Activated CD4-positive, alpha-beta T cell treated with anti-CD3 and anti-CD28 coated beads for 24 hours (primary cell): ENCODE measurements at places on chromosomes 7 and 10.
A peak's percentile ranks its signal among the peaks of the same experiment; 100 is the strongest.

DNA sequence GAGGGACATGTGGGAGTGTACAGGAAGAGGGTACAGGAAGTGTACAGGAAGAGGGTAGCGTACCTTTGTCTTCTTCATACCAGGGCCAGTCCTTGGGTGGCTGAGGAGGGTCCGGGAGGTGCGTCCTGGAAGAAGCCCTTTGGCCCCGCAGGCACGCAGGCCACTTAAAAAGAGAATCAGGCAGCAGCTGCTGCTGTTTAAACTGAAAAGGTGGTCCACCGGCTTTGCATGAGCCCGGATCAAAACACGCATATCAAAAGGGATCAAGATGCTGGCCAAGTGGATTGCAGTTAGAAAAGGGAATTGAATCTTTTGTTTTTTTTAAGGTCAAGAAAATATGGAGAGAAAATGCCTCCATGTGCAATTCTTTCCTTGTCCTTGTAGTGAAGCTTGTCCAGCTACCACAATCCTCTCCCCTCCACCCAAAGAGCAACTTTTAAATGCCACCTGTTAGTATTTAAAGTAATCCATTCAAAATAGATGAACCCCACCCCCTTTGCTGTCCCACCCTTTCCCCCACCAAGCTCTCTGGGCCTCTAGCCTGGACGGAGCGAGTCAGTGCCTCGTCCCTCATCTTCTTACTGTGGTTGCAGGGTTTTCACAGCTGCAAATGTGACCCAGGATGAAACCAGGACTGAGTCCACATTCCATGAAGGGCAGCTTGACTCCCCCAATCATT lies 142.8 kb downstream of the GLCCI1 start:
- DNase-seq, result no peak

- DNase-seq, result no peak
Observed at GRCh38 chr7:117036053-117036669, 82.9 kb downstream of the ST7 start.

GRCh38 chr7:67484244-67484751 lies 487.7 kb downstream of the TYW1 start:
- no peak for DNase-seq

DNA sequence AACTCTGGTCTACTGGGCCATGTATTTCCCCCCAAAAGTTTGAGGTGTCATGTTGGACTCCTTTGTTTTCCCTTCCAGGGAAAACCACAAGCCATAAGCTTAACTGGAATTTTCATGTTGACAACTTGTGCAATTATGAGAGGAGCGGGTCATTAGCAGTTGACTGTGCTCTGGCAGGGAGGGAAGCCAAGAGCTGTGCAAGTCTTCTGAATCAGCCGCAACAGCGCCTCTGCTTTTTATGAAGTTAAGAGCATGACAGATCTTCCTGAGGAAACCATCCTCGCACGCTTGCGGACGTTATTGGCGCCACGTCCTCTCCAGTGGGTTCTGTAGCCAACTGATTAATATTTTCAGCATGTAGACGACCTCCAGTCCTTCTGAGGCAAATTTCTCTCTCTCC lies 148.7 kb upstream of the MKI67 start:
- no peak for DNase-seq

- DNase-seq, result no peak
Observed at GRCh38 chr10:44064317-44064716, 320.6 kb downstream of the CXCL12 start.

DNA sequence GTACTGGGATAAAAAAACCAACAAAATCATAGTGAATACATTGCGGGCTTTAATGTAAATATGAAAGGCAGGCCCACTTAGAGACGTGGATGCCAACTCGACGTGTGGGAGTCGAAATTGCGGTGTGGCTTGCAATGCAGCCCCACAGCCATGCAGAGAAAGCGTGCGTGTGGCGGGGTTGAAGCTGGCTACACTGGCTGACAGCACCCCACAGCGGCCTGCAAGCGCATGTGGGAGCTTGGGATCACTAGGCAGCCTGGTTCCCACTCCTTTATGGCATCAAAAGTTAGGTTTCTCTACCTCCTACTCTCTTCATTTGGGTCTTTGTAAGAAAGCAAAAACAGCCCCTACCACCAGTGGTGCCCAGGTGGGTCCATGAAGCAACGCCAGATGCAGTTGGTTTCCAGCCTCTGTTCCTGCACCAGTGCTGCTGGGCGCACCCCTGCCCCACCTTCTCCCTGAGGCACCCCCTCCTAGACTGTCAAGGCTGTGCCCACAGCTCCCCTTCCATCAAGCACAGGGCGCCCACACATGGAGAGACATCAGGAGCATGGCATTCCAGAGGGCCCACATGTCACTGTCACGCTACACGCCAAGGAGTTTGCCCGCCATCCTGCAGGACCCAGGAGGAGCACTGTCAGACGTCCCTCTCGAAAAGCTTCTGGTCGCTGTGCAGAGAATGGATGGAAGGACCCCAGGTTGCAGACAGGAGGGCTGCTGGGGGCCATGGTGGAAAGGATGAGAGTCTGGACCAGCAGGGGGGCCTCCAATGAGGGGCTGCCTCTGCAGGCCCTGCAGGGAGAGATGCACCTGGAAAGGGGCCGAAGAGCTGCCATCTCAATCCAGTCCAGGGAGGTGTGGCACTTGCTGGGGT lies 142.9 kb downstream of the PAXIP1 start:
- DNase-seq, result no peak

DNA sequence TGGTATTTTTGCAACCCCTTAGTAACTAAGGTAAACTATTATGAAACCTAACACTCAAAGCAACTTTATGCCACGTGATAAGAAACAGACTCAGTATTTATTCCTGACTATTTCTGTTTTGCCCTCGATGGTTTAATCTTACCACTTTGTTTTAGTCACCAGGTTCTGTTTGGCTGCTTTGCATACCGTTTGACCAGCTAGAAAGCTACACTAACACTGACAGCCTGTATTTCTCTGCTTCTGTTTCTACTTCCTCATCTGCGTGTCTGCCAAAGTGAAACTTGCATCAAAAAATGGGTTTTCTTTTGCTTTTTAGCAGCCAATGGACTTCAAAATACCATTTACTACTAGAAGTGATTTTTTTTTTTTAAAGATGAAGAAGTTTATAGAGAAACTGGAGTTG lies 802.5 kb downstream of the GRM8 start:
- DNase-seq, result no peak

DNA sequence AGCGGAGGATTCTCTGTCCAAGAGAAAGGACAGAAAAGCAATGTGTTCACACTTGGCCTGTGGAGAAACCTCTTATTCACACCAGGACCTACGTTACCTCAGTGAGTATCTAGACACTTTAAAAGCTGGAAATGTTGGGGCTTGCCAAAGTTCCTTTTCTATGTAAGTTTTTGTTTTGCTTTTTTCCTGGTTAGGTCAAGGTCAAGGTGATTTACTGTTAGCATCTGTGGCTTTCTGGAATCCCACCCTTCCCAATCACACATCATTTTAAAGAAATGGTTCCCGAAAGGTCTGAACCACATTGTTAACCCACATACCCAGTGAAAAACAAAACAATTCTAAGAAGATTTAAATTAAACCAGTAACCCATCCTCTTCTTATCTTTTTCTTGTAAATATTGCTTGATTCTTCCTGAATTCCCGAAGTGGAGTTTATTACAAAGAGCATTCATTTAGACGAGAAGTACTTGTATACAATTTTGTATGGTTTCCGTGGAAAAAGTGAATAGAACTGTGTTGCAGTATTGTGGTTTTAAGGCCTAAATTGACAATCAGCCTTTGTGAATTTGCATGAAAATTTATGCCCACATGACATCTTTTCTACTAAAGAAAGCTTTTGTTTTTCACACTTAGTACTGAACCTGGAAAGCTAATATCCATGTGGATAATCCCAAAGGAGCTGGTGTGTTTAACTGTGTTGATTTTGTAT lies 827.0 kb upstream of the IGFBP3 start:
- DNase-seq, result no peak

GRCh38 chr7:38323156-38323555 lies 49.7 kb upstream of the TARP start:
- no peak for DNase-seq

DNA sequence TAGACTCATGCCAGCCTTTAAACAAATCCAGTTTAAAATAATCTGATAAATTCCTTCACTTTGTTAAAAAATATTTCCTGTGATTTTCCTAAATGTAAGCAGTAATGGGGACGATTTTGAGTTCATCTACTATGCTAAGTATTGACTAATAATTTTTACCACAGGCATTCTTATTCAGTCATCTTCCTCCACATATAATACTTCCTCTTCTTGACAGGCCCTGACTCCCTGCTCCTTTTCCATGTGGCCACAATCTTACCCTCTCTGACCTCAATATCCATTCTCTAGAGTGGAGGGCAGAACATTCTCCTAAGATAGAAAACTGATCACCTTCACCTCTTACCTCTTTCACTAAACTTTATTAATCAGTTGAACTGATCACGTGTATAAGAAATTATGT lies 7.8 kb downstream of the DNAJC2 start:
- no peak for DNase-seq

DNA sequence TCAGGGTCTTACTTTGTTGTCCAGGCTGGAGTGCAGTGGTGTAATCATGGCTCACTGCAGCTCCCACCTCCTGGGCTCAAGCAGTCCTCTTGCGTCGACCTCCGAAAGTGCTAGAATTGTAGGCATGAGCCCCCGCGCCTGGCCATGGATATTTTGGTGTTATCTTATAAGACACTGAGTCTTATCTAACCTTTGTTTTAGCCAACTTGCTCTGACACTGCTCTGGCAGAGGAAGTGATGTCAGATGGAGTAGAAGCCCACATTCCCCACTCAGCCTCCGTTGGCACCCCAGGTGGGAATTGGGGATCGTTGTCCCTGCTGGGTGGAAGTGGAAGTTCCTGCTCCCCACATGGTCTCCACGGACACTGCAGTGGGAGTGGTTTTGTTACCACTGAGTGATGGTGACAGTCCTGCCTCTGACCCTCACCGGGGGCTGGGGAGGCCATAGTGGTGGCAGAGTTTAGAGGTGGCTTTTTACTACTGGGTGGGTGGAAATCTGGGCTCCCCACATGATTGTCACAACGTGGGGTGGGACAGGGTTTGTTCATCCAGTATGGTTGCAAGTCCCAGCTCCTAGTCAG lies 98.9 kb downstream of the ANKRD61 start:
- DNase-seq, result no peak

DNA sequence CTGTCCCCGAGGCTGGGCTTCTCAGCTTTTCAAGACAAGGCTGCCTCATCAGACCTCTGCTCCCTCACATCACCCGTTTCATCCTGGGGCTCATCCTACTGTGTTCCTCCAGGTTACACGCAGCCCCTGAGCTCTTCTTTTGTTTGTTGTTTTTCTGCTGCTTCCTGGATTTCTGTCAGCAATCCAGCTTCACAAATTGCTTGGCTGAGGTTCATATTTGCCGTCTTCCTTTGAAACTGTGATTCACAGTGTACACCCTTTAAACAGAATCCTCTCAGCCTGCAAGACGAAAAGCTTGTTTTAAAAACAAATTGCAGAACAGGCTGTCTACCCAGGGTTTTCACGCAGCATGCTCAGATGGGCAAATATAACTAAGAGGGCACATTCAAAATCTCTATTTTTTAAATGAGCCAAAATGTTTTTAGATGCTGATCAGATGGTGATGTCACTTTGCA lies 39.1 kb upstream of the PARD3 start:
- DNase-seq, result no peak

- DNase-seq, result no peak
Observed at GRCh38 chr10:75305675-75306074, 69.9 kb upstream of the COMTD1 start.

DNA sequence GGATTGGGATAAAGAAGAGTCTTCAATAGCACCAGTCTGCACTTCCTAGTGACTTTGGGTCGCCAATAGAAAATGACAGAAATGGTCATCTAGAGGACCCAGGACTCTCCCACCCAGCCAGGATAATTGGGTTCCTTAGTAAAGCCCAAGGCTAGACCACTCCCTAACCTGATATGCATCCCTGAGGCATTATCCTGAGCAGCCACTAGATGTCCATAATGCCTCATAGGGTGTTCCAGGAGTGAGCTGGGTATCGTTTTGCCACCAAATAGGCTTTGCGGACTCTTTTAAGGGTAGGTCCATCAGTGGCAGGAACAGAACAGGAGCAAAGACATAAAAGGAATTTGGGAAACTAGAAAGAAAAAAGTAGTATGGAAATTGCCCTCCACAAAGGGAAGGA lies 4.5 kb upstream of the LRRC4 start:
- DNase-seq, result no peak

GRCh38 chr7:43869867-43870240 lies 537 bp upstream of the MRPS24 start:
- no peak for DNase-seq

DNA sequence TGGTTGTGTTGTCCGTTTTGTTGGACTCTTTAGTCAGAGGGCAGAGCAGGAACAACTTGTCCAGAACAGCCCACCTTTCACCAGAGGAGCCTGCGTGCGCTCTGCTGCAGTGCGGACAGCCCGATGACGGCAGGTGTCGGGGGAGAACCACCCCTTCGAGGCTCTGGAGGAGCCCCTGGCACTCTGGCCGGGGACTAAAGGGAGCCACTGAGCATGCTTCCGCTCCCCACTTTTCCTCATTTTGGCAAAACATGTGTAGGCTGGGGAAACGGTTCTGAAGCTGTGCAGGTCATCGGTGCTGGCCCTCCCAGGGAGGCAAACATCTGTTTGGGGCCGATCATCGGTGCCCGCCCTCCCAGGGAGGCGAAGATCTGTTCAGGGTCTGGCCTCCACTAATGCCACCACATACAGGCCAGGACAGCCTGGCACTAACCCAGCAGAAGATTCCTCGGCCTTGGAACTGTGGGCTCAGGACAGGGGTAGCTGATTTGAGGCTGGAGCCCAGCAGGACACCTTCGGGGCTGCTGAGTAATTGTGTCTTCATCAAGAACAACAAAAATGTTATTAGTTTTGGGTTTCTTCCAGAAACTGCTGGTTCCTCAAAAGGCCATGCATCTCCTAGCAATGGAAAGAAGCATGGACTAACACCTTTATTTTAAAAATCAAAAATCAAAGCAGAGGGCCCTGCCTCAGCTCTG lies 124.4 kb upstream of the TCERG1L start:
- DNase-seq, result no peak

- no peak for DNase-seq
Observed at GRCh38 chr7:122532406-122533269, 166.3 kb downstream of the RNF133 start.

DNA sequence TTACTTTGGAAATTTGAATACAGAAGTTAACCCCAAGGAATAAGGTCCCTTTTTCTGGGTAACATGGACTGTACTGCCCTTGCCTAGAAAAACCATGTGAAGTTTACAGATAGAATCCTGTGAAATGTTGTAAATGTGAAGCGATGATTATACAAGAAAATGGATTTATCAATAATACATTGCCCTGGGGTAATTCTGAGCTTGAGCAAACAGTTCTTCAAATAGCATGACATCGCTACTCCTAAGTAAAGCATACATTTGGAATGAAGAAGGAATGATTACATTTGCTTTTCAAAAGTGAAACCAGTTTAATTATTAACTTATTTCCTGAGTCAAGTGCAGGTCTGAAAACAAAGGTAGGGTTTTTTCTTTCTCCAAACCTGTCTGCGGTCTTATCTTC lies 43.3 kb upstream of the FZD8 start:
- no peak for DNase-seq

- DNase-seq, result no peak
Observed at GRCh38 chr7:1142051-1142635, 17.9 kb downstream of the ZFAND2A start.

- DNase-seq, result no peak
Observed at GRCh38 chr7:88539518-88539917, 220.0 kb upstream of the ZNF804B start.

GRCh38 chr10:71974489-71975021 lies 10.4 kb downstream of the CHST3 start:
- DNase-seq, result peak; percentile 11
